Pancreas (tissue), 10 donors: ENCODE measurements at places on chromosomes 1 and 21. TPM values are rescaled to one million over a fixed set of nuclear protein-coding genes. Genes with fewer than 3 reads are reported as not detected.

Gene CACHD1
- total RNA-seq = 5.6 TPM

Gene POU3F1
- 0.57 TPM for total RNA-seq

Gene PODN
- 2.7 TPM for total RNA-seq

- DNase-seq = peak; percentile 55
Observed at GRCh38 chr1:205791568-205792180, 16.4 kb upstream of the RAB29 start.

GRCh38 chr1:208228026-208228425, 16.2 kb downstream of the PLXNA2 start:
- no peak for DNase-seq

- DNase-seq = peak; percentile 93
Observed at GRCh38 chr1:75991497-75992114, 59.4 kb upstream of the ASB17 start.

- no peak for DNase-seq
Observed at GRCh38 chr1:109901141-109901523, 9.5 kb upstream of the CSF1 start.

DNA sequence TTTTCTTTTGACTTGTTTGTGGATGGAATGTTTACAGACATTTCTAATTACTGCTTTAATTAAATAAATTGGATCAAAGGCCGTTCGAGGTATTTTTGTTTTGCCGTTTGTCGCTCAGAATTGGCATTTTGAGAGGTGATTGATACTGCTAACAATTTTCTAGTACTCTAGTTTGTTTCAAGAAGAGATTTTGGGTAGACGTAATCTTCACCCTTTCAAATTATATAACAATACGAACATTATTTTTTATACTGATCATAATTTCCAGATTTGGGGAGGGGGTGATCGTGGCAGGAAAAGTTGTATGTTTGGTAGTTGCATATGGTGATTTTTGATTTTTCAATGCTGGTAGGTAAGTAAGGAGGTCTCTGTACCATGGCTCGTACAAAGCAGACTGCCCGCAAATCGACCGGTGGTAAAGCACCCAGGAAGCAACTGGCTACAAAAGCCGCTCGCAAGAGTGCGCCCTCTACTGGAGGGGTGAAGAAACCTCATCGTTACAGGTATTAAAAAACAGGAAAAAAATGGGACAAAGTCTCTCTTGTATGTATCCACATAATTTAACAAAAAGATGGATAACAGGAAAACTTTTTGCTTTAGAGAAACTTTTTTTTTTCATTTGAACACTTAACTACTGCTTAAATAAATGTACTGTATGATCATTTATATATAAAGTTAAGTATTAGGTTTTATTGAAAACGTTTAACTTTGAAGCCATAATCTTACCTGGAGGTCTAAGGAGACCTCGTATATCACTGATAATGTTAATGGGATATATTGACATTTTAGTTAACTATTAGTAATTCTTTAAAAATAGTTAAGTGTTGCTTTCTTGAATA, 1.7 kb downstream of the H3-3A start:
- DNase-seq = no peak

- DNase-seq = no peak
Observed at GRCh38 chr1:11126569-11126968, 26.9 kb upstream of the EXOSC10 start.

Gene LRRN2
- 0.32 TPM for total RNA-seq

- no peak for DNase-seq
Observed at GRCh38 chr21:40128891-40129290, 261.7 kb downstream of the PCP4 start.

- no peak for DNase-seq
Observed at GRCh38 chr1:231828182-231828920, 201.8 kb downstream of the DISC1 start.

DNA sequence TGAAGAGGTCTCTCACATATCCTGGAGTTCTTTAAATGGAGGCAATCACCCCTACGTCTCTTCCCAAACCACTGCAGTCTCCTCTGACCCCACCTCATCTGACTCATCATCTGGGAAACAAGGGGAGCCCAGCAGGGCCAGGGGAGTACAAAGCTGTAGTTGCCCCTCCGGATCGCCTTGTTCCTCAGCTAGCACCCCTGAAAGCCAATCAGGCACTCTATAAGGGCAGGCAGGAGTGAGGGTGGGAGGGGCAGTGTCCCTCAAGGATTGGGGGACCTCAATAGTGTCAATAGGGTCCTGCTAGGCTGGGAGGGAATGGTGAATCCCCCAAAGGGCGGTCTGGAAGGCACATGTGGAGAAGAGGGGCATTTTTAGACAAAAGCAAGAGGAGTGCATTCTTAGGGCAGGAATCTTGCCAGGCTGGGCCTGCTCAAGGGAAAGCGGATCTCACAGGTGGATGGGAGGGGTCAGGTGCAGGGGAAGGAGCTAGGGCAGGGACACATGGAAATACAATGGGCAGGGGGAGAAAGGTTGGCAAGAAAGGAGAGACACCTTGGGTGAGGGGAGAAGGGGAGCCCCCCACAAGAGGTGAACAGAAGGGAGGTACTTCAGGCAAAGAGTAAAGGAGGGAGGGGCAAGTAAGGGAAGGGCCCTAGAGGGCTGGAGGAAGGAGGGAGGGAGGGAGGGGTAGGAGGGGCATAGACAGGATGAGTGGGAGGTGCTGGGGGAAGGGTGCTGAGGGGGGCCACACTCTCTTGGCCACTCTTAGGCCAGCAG, 5.8 kb downstream of the SHISA4 start:
- DNase-seq = no peak

DNA sequence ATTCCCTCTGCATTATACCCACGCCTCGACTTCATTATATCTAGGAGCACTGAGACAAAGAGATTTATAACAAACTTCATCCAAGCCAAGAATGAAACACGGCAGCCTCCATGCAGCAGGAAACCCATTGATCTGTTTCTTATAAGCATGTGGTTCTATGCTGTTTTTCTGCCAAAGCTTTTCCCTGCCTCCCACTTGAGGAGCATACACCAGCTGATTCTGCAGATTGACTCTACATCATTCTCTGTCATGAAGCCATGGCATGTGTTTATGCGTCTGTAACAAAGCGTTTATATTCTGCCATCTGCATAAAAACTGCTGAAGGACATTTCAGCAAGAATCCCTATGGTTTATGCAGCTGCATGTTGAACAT, 102.0 kb downstream of the CYYR1 start:
- DNase-seq = no peak

- no peak for DNase-seq
Observed at GRCh38 chr1:81929106-81929505, 128.4 kb downstream of the ADGRL2 start.

DNA sequence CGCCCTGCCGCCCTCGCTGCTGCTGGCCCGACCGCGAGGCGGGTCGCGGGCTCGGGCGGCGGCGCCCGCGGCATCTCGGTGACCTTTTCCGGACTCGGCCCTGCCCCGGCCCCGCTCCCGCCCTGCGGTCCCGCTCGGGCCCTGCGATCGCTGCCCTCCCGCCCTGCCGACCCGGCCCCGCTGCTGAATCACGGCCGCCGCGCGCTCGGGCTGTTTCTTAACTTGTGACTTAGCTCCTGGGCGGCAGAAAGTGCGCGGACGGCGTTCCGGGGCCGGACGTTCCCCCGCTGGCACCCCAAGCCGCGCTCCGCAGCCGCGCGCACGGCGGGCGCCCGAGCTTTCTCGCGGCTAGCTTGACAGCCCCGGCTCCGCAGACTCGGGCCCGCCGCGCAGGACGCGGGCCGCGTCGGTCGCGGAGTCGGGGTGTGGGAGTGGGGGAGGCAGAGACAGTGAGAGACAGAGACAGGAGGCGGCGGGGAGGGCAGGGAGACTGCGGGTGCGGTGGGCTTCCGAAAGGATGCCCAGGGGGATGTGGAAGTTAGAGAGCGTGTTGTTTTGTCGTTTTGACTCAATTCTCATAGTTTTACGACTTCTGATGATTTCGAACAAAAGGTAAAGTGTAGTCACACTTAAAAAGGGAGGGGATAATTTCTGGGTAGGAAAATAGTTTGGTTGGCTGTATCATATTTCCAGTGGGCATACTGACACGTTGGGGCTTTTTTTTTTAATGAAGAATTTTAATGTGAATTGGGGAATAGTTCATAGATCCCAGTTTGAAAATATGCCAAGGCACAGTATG, 49.8 kb downstream of the PRDM2 start:
- peak; percentile 83 for DNase-seq

GRCh38 chr1:182560392-182560984, 28.6 kb downstream of the RNASEL start:
- no peak for DNase-seq

DNA sequence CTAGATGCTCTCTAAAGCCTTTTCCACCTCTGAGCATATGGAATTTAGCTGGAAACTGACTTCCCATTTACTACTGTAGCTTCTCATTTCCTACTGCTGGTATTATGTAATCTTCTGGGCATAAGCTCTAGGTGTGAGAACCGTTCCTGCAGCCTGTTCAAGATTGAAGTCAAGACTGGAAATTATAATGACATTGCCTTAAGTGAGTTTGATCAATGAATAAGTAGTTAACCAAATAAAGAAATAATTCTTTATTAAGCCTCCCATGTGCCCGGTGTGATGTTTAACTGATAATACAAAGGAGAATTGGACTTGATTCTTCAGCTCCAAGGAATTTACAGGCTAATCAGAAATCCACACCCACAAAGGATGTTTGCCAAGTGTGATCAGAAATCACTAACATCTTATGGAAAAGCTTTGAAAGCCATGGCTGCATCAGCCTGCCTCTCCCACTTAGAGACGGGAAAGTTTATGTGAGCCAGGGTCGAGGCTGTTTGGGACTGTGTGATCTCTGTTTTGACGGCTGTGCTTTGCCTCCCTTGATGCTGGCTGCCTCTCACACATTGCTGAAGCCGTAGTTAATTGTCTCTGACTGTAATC, 36.4 kb upstream of the PRELP start:
- DNase-seq = no peak

Gene KMO
- not detected for total RNA-seq
